Prostate gland (tissue), 2 donors: ENCODE measurements at places on chromosomes 4 and X.

- H3K27me3 ChIP-seq = no peaks in the 10 kb centered on the region
- DNase-seq = no peak
- H3K4me1 ChIP-seq = no peaks in the 10 kb centered on the region
- H3K4me3 ChIP-seq = no peak overlapping the region
- H3K36me3 ChIP-seq = no peaks in the 10 kb centered on the region
- H3K27ac ChIP-seq = no peak overlapping the region
These were observed 204.9 kb downstream of the AFAP1 start for GRCh38 chr4:7734651-7735260.

GRCh38 chrX:18894156-18894555 lies 89.8 kb downstream of the PHKA2 start:
- no peaks in the 10 kb centered on the region for H3K36me3 ChIP-seq
- DNase-seq = no peak
- no peaks in the 10 kb centered on the region for H3K4me1 ChIP-seq
- no peak overlapping the region for H3K4me3 ChIP-seq
- no peak overlapping the region for H3K27ac ChIP-seq

- H3K27me3 ChIP-seq = no peaks in the 10 kb centered on the region
- DNase-seq = no peak
- H3K4me1 ChIP-seq = no peaks in the 10 kb centered on the region
- H3K27ac ChIP-seq = no peak overlapping the region
These were observed 56.6 kb upstream of the LHFPL1 start for GRCh38 chrX:112736310-112736709.

DNA sequence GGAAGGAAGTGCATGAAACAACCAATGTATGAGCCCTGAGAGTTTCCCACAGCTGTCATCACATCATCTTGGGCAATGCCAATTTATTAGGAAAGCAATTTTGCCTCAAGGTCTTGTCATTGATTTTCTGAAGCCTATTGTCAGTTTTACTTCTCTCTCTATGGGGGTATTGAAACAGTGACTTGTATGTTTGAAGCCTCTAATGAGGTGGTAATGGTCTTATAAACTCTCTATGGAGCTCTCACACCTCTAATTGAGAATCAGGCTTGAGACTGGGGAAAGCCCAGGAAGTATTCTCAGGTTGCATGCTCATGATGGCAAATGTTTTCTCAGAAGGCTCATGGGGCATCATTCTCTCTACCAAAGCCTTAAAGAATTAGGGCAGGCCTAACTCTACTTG lies 308.2 kb upstream of the EMCN start:
- no peaks in the 10 kb centered on the region for H3K36me3 ChIP-seq
- no peak for DNase-seq
- no peaks in the 10 kb centered on the region for H3K4me1 ChIP-seq
- H3K27me3 ChIP-seq = no peaks in the 10 kb centered on the region

- H3K36me3 ChIP-seq = no peaks in the 10 kb centered on the region
- H3K4me3 ChIP-seq = peak overlapping the region; percentile 31
- no peaks in the 10 kb centered on the region for H3K27me3 ChIP-seq
- peak overlapping the region; percentile 46 for H3K27ac ChIP-seq
- DNase-seq = peak; percentile 79
These were observed 63.9 kb downstream of the TRAPPC11 start for GRCh38 chr4:183722731-183723560.

GRCh38 chr4:149160370-149160769 lies 655.3 kb downstream of the IQCM start:
- H3K4me3 ChIP-seq = no peak overlapping the region
- H3K36me3 ChIP-seq = no peaks in the 10 kb centered on the region
- no peaks in the 10 kb centered on the region for H3K4me1 ChIP-seq
- DNase-seq = no peak

DNA sequence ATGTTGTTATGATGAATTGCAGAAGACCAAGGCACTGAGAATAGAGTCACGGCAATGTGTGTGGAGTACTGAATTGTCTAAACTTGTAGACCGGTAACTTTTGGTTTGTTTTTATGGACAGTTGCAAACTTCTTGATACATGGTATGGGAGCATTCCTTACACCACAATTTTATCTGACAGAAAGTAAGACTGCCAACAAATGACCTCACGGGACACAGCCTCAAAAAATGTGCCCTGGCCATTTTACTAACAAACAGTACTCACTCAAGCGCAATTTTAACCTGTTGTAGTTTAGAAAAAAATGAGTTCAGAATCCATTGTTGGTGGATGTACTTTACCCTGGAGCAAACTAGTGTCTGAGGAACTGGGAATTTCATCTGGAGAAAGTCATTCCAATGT lies 321.2 kb downstream of the CAMK2D start:
- H3K27me3 ChIP-seq = no peaks in the 10 kb centered on the region
- no peak overlapping the region for H3K4me3 ChIP-seq
- no peaks in the 10 kb centered on the region for H3K36me3 ChIP-seq
- H3K27ac ChIP-seq = no peak overlapping the region

DNA sequence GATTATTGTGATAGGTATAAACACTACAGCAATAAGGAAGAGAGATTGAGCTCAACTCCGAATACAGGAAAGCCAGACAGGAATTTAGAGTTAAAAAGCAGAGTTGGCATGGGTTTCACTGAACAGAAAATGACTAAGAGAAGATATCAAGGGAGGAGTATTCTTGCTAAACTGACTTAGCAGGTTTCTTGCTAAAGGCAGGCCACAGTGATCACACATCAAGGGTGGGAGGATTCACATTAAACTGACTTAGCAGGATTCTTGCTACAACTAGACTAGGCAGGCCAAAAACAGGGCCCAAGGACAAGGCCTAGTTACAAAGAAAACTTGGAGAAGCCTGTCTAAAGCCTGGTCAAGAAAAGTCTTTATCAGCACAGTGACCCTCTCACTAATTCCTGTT lies 195.1 kb downstream of the MAGEB5 start:
- DNase-seq = no peak
- no peaks in the 10 kb centered on the region for H3K36me3 ChIP-seq
- H3K27ac ChIP-seq = no peak overlapping the region
- no peaks in the 10 kb centered on the region for H3K27me3 ChIP-seq

- H3K27ac ChIP-seq = no peak overlapping the region
- no peak overlapping the region for H3K4me3 ChIP-seq
- DNase-seq = no peak
- peaks cover 10% of the 10 kb centered on the region for H3K4me1 ChIP-seq
- no peaks in the 10 kb centered on the region for H3K27me3 ChIP-seq
These were observed 38.9 kb downstream of the FNIP2 start for GRCh38 chr4:158807691-158808090.
